ENCODE measurements at places on chromosomes 16 and 17.

DNA sequence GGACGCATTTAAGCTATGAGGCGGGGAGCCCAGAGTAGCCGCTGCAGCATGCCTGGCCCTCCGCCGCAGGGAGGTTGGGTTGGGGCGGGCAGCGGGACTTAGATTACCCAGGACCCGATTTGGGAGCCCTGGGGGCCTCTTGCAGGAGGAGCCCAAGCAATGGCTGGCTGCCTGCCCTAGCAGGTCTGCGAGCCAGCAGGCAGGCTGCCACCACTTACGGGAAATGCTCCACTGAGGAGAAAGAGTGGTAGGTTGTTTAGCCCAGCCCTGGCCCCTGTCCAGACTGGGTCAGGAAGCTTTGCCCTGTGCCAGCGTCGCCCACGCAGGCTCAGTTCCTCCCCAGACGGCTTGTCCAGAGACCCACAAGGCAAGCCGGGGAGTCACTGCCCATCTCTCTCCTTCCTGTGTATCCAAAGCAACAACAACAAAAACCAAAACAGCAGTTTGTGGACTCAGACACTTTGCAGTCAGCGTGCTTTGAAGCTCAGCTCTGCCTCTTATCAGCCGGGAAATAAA, 10.3 kb upstream of the TVP23A start:
- DNase-seq, result no peak

GRCh38 chr16:84344781-84345180, 23.6 kb upstream of the ATP2C2 start:
- DNase-seq, result no peak

- no peak for DNase-seq
Observed at GRCh38 chr16:67770346-67770991, 35.9 kb downstream of the RANBP10 start.

- no peak for DNase-seq
Observed at GRCh38 chr16:86669937-86670749, 91.8 kb downstream of the FOXL1 start.

GRCh38 chr16:86044241-86044671, 145.3 kb downstream of the IRF8 start:
- DNase-seq, result peak; percentile 4
